ENCODE measurements at places on chromosomes 11 and 22.
A peak's percentile ranks its signal among the peaks of the same experiment; 100 is the strongest.

GRCh38 chr11:117835576-117835975, 11.0 kb upstream of the FXYD2 start:
- DNase-seq, result no peak

DNA sequence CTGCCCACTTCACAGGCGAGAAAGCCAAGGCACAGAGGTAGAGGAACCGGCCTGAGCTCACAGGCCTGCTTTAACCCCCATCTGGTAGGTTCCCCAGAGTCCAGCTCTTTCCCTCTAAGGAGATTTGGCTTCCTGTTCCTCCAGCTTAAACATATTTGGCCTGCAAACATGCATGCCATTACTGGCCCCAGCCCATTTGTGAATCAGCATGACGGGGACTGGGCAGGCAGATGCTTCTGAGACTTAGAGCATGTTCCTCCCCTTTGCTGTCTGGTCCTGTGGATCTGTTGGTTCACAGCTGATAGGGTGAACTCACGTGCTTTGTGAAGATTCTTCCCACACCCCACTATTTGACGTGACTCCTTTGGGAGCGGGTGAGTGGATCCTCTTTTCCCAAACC, 12.6 kb downstream of the CHST1 start:
- DNase-seq, result no peak

DNA sequence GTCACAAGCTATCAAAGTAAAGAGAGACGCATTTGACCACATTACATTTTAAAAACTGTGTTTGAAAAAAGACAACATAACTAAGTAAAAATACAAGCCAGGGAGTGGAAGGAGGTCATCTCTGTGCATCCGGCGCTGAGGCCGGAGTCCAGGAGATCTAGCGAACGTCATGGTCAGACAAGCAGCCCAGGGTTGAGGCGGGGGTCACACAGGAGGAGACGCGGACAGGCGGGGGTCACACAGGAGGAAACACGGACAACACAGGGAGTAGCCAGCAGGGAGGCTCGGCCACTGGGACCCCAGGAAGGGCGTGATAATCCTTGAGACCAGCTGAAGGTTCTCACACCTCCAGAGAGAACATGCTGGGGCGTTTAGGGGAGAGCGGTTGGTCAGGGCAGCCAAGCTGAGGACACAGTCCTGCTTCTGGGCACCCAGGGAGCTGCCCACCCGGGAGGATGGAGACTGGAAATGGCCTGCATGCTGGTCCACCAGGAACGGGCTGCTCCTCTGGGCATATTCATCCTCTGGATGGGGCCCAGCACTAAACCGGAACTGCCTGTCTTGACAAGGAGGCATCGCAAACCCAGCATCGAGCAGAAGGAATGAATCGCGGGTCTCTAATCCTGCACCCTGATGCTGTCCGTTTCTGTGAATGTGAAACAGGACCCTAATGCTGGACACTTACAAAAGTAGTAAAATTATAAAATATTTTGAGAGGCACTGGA, 40.9 kb upstream of the MUC5AC start:
- peak; percentile 21 for DNase-seq

- DNase-seq, result no peak
Measured at GRCh38 chr11:126755526-126755925, 245.0 kb downstream of the KIRREL3 start.

GRCh38 chr11:1502954-1503707, 16.6 kb upstream of the MOB2 start:
- no peak for DNase-seq

GRCh38 chr22:49642331-49642730, 185.3 kb downstream of the BRD1 start:
- DNase-seq, result no peak

DNA sequence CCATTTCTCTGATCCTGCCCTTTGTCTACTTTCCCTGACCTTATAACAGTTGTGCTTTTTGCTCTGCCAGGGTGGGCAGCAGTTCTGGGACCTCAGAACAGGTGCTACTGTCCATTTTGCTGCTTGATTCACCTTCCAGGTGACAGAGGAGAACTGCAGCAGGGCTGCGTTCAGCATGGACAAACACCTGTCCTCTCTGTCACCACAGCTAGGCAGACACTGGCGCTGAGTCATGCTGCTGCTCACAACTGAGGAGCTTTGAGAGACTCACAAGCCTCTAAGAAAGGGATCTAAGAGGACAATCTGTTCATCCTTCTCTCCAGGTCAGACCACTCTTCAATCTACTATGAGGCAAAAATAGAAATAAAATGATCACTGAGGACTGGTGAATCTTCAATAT, 1144.5 kb upstream of the CCDC90B start:
- DNase-seq, result no peak

DNA sequence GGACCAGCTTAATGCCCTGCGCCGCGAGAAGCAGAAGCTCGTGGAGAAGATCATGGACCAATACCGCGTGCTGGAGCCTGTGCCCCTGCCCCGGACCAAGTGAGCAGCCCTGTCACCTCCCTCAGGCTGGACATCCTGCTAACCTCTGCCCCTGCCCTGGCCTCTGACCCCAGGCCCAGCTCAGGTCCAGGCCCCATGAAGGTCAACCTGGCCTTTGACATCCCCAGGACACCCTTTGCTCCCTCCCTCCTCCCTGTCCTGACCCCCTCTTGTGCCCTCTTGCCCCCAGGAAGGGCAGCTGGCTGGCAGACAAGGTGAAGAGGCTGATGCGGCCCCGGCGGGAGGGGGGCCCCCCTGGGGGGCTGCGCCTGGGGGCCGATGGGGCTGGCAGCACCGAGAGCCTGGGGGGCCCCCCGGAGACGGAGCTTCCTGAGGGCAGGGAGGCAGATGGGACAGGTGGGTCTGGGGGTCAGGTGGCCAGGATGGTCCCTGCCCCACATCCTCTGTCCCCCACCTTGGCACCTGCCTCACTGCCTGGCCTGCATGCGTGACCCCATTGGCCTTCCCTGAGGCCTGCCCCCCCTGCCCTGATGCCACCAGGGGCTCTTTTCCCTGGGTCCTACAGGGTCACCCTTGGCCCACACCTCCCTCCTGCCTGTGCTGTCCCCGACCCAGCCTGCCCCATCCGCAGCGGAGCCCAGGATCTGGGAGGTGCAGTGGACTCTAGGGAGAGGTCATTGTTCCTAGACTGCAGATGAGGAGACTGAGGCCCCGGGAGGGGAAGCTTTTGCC, 5.1 kb upstream of the RPS6KA4 start:
- DNase-seq, result no peak

GRCh38 chr11:66491315-66491935, 11.2 kb downstream of the DPP3 start:
- no peak for DNase-seq

- DNase-seq, result no peak
Measured at GRCh38 chr11:110438017-110438416, 8.3 kb downstream of the FDX1 start.

- no peak for DNase-seq
Measured at GRCh38 chr11:44179173-44179572, 83.7 kb downstream of the EXT2 start.

- no peak for DNase-seq
Measured at GRCh38 chr11:77019976-77020595, 14.1 kb upstream of the B3GNT6 start.

DNA sequence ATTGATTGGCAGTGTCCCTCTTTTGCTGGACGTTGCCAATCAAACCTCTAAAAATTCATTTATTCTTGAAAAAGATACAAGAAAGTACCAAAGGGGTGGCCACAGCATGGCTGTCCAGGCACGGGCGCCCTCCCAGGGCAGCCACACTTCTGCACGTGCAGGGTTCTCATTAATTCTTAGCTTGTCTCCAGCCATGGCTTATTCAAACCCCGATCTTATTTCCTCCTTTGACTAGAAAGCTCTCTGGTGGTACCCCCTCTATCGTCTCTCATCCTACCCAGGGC, 123.9 kb downstream of the CTTN start:
- no peak for DNase-seq

DNA sequence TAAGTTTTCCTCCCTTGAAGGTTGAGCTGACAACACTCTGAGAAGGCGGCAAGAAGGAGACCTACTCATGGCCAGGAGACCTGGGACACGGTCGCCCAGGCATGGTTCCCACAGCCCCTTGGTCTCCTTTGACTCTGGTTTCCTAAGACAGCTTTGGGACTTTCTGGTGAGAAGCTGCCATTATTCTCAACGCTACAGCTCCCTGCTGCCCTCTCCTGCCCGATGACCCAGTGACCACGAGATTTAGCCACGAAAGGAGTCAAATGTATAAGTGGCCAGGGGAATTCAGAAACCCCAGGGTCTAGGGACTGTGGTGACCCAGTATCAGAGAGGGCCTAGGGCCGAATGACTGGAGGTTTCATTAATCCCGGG, 699 bp upstream of the SDF2L1 start:
- DNase-seq, result no peak

DNA sequence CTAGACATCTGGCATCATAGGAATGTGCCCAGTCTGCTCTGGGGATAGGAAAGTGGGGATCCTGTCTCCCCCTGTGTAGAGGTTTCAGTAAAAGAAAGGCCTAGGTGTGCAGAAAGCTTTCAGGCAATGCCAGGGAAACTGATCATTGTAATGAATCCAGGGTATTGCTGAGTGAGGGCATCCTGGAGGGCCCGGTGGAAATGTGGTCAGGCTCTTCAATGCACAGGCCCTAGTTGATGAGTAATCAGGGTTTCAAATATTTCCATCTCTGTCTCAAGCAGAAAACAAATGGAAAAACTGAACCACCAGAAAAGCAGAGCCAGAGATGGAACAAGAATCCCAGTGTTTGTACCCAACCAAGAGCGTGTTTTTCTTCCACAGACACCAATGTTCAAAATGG, 2.0 kb downstream of the CD3E start:
- no peak for DNase-seq

GRCh38 chr11:35688023-35688422, 25.4 kb downstream of the TRIM44 start:
- no peak for DNase-seq

GRCh38 chr11:35933320-35933871, 10.5 kb upstream of the LDLRAD3 start:
- DNase-seq, result no peak

DNA sequence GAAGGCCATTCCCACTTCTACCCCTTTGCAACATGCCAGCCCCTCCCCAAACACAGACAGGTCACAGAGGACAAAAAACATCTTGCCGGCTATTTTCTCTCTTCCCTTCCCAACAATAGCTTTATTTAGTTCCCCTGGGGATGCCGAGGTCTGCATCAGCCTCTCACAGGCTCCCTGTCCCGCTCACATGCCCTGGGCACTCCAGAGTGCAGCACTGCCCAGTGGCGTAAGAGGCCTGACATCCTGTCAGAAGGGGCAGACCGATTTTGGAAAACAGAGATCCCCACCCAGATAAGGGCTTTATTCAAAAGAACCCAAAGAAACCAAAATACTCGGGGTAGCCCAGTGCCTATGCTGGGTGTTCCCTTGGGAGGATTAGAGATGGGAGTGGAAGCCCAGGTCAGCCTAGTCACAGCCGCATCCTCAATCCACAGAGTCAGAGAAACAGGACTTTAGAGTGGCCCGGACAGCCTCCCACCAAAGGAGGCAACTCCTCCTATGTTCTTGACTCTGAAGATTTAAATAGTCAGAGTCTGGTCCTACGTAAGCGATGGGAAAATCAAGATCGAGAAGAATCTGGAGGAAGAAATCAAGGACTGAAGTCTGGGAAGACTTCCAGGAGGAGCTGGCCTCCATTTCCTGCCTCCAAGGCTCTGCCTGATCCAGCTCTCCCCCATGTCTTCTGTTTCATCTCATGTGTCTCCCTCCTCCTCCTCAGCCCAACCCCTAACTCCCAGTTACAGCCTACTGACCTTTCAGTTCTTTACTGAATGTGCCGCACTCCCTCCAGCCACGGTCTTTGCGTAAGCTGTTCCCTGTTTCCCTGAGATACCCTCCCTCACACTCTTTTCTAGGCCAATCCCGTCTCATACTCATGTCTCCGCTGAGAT, 129.3 kb downstream of the FBXO7 start:
- no peak for DNase-seq

DNA sequence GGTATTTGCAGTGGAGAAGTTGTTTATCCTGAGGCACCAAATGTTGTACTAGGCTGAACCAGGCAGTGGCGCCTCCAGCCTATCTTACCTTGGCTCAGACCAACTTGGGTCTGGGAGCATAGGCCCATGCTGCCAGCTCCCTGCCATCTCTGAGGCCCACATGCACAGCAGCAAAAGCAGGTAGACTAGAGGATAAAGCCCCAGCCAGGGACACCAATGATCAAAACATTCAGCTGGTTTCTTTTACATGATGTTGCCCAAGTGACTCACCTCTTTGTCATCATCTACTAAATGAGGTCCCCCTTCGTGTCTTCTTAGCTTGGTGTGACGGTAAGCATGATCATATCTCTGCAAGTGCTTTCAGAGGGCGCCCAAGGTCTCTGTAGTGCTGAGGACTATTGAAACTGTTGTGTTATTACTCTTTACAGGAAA, 112.1 kb upstream of the DRD2 start:
- DNase-seq, result no peak

DNA sequence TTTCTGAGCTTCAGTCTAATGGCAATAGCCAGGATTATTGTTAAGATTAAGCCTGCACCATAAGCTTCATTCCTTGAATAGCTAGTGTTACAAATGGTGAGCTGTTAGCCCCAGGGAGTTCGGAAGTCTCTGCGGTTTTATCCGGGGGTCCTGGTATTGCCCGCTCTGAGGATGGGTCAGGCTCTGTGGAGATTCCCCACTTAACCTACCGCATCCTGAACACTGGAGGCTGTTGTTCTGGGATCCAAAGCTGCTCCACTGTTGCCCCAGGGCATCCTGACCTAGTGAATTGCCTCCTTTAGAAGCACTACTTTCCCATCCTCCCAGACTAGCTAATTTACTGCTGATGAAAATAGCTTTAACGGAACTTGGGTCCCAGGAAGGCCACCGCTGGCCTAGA, 14.5 kb upstream of the PEX26 start:
- no peak for DNase-seq

GRCh38 chr22:27283714-27284113, 517.8 kb downstream of the MN1 start:
- DNase-seq, result no peak

GRCh38 chr22:45200860-45201511, 37.3 kb downstream of the NUP50 start:
- no peak for DNase-seq

DNA sequence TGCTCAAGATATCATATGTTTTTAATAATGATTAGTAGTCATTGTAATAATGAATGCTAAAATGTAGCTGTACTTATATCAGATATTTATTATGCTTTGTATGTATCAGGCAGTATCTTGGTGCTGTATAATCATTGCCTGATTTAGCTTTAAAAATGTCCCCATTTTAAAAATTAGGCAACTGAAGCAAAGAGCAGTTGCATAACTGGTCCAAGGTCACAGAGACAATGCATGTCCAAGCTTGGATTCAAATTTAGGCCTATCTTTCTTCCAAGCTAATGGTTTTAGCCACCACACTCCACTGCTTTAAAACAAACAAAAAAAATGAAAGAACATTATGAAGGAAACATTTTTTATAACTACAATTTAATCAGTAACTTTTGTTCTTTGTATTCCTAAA, 725.8 kb upstream of the RAG2 start:
- DNase-seq, result no peak

- DNase-seq, result no peak
Measured at GRCh38 chr11:131696690-131697089, 326.3 kb downstream of the NTM start.

GRCh38 chr11:11964774-11965150, 43.7 kb downstream of the DKK3 start:
- no peak for DNase-seq

- no peak for DNase-seq
Measured at GRCh38 chr11:72421351-72421750, 13.0 kb downstream of the CLPB start.

All from sciatic nerve (tissue), 2 donors.